ENCODE measurements at places on chromosomes 7 and 10. TPM values are rescaled to one million over a fixed set of nuclear protein-coding genes. Genes with fewer than 3 reads are reported as not detected.

DNA sequence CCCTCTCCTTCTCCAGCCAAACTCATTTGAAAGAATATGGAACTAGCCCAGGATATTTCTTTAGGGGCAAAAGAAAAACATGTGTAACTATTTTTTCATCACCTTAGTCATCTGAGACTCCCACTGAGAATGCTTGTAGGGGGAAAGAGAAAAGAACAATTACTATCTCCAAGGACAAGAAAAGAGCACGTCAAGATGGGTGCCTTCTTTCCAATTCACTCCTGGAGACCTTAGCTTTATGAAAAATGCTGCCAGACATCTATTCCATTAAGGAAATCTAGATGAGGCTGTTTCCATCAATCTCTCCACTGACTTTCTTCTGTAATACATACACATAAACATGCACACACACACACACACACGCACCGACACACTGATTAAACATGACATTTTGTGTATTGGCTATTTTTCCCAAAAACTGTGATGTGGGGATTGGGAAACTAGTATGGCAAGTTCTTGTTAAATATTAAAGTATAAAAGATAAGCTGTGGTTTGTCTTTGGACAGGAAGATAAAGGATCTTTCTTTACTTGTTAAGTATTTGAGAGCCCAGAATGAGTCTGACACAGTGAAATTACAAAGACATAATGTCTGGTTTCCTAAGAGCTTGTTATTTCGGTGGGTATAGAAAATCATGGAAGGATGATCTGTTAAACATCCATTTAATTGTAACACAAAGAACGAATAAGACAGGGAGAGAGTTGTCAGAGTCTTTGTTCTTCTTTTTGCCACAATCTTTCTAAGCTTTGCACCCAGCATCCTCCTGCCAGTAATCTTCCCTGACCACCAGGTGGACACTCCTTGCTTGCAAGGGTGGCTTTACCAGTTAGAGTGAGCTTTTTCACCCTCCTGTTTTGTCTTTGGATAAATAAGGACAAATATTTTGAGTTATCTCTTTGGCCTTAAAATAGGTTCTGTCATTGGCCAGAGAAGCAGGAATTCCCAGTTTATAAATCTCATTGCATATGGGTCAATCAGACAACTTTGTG lies 177.3 kb upstream of the TMEM72 start:
- DNase-seq: no peak

DNA sequence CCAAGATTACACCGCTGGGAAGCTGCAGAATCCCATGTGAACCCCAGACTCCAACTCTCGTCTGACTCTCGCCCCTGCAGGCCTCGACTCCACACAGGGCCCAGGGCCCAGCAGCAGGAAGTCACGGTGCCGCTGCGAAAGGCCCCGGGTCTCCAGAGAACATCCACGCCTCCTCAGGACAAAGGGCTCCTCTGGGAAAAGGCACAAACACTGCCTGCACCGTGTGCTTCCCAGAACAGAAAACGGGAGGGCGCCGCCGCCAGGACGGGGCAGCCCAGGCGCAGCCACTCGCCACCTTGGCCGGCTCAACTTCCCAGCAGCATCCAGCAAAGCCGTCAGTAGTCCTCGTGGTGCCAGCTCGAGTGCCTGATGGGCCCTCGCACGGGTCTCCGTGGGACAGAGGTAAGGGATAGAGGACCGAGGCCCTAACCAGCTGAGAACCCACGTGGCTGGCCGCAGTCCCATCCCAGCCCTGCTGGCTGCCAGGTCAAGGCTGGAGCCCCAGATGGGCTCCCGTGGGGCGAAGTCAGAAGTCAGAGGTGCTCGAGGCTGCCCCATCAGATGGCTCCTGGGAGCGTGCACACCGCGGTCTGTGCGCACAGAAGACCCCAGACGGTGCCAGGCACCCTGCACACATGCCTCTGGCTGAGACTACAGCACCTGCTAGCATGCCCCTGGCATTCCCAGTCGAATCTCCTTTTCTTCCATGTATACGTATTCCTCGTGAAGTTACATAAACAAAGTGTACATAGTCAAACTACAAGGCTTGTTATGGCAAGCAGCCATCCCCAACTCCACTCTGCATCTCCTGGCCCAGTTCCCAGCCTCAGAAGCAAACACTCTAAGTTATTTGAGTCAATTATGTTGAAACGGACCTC lies 60.2 kb downstream of the MAD1L1 start:
- DNase-seq: no peak

GRCh38 chr7:80770675-80771081 lies 132.2 kb downstream of the CD36 start:
- DNase-seq: no peak

DNA sequence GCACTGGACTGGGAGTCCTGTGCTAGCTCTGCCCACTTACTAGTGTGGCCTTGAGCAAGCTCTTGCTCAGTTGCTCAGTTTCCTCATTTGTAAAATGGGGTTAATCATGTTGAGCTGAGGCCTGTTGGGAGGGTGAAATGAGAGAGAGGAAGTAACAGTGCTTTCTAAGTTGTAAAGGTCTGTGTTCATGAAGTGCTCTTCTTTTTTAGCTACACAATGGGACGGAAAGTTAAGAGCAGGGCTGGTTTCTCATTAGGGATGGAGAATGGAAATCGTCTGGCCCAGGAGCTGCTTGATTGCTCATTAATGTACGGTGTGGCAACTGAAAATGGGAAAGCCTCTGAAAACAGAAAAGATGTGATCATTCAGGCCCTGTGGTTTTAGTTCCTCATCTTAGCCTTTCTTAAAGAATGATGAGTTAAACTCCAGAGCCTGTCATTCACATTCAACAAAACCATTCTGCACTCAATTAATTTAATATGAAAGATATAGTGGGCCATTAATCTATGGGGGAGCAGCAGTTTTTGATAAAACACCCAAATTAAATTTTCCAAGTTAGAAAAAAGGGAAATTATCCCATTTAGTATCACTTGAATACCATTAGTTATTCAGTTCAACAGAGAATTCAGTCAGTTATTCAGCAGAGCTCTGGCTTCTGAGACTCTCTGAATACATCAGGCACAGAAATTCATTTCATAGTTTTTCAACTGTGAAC lies 60.5 kb downstream of the SH2D4B start:
- no peak for DNase-seq

The HNRNPF gene
- total RNA-seq: 87.6 TPM
